ENCODE measurements at places on chromosomes 5 and 9. TPM values are rescaled to one million over a fixed set of nuclear protein-coding genes. Genes with fewer than 3 reads are reported as not detected.

Gene PCDHA9
- not detected for total RNA-seq

Gene DPYSL3
- 16.2 TPM for total RNA-seq

Gene RNF180
- 0.29 TPM for total RNA-seq

Gene IL33
- 0.33 TPM for total RNA-seq

Gene INSL4
- 16.3 TPM for total RNA-seq

Gene OLFM1
- total RNA-seq = 11.4 TPM

Gene TMEM215
- total RNA-seq = not detected

Gene ABO
- not detected for total RNA-seq

Gene BTNL3
- not detected for total RNA-seq

Gene EDIL3
- total RNA-seq = 0.31 TPM

Gene MRPL36
- 90.0 TPM for total RNA-seq

Gene PRDM9
- not detected for total RNA-seq

Gene LCN1
- total RNA-seq = not detected

Gene PCDHB13
- total RNA-seq = 0.20 TPM

Gene PCDHGA12
- total RNA-seq = not detected

Gene TRIM36
- 2.6 TPM for total RNA-seq

Gene ADGRV1
- 0.57 TPM for total RNA-seq

Gene ORM2
- not detected for total RNA-seq

Gene PCDHGA9
- total RNA-seq = not detected

Gene ATP10B
- total RNA-seq = not detected

Gene ODF2
- total RNA-seq = 28.0 TPM

Gene SNX24
- 21.3 TPM for total RNA-seq

Gene C9orf153
- 0.14 TPM for total RNA-seq

Gene PTGR1
- total RNA-seq = 362 TPM

Gene GFM2
- 23.8 TPM for total RNA-seq

Gene ARL10
- 0.02 TPM for total RNA-seq

Gene TMC1
- not detected for total RNA-seq

Gene SLC4A9
- total RNA-seq = not detected

Gene LMX1B
- 0.67 TPM for total RNA-seq

Gene SLC46A2
- not detected for total RNA-seq

Gene BICD2
- total RNA-seq = 24.1 TPM

Gene PLAA
- total RNA-seq = 31.2 TPM

Gene ERCC8
- 12.7 TPM for total RNA-seq

Gene IL13
- total RNA-seq = not detected

Gene BRD3OS
- 19.6 TPM for total RNA-seq

Gene ENC1
- total RNA-seq = 6.8 TPM

Gene PLAC8L1
- not detected for total RNA-seq

Gene SPATA31D4
- total RNA-seq = not detected

Gene MRPL22
- 59.2 TPM for total RNA-seq

Gene FYB1
- 9.7 TPM for total RNA-seq

Gene TMEM174
- total RNA-seq = not detected

Gene SSNA1
- total RNA-seq = 149 TPM

Gene PCDHGB4
- total RNA-seq = 0.87 TPM
